ENCODE measurements at places on chromosomes 1 and 21.
A peak's percentile ranks its signal among the peaks of the same experiment; 100 is the strongest.

GRCh38 chr1:107963601-107964335, 1.2 kb downstream of the VAV3 start:
- DNase-seq, result no peak

DNA sequence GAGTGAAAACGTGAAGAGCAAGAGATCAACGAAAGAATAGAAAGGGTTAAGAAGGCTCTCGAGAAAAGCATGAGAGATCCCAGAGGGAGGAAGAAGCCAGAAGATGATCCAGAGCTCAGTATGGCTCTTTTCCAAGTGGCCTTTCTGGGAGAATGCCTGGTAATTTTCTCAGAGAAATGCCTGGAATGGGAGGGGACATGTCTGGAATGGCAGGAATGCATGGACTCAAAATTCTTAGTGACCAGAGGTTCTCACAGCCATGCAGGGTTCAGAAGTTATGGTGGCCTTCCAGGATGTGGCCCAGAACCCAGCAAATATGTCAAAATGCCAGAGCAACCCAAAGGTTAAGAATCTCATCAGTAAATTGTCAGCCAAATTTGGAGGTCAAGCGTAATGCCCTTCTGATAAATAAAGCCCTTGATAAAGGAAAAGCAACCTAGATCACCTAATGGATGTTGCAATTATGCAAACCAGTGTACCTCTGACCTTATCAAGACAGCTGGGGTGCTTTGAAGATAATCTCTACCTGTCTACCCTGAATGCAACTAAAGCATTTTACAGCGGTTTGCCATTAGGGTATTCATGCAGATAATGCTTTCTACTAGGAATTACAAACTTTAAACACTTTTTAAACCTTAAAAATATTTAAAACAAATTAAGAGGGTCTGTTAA, 53.1 kb downstream of the NBPF6 start:
- no peak for DNase-seq

GRCh38 chr1:224554056-224554455, 62.1 kb upstream of the CNIH3 start:
- no peak for DNase-seq

- no peak for DNase-seq
These were observed 13.6 kb upstream of the LRRC3 start for GRCh38 chr21:44441581-44442265.

- DNase-seq, result peak; percentile 67
These were observed at the start of gene SERTAD4 for GRCh38 chr1:210232511-210233215. SERTAD4 (plus strand) TSS chr1:210232796; CDS start chr1:210237961, 5,165 bp downstream.
